Occipital lobe (tissue), 3 donors: ENCODE measurements at places on chromosomes 3 and 15.
A peak's percentile ranks its signal among the peaks of the same experiment; 100 is the strongest.

GRCh38 chr15:74823324-74823723 is 3.1 kb upstream of the CPLX3 start:
- no peak for DNase-seq

DNA sequence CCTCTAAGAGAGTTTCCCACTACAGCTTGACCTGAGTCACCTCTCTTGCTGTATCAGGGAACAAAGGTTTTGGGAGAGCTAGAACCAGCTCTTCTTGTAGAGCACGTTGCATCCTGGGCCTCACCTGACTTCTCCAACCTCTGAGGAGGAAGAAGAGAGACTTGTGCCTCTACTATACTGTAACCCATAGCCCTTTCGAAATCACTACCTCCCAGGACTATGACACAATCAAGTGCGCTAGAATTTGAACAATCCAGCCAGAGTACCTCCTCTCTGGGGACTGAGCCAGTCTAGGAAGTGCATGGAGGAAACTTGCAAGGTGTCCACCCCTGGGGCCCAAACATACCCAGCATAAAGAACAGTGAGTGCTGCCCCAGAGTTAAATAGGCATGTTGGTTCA is 192.8 kb upstream of the BHLHE40 start:
- no peak for DNase-seq

- DNase-seq: no peak
Observed at GRCh38 chr3:111820651-111821050, 38.4 kb upstream of the PHLDB2 start.

DNA sequence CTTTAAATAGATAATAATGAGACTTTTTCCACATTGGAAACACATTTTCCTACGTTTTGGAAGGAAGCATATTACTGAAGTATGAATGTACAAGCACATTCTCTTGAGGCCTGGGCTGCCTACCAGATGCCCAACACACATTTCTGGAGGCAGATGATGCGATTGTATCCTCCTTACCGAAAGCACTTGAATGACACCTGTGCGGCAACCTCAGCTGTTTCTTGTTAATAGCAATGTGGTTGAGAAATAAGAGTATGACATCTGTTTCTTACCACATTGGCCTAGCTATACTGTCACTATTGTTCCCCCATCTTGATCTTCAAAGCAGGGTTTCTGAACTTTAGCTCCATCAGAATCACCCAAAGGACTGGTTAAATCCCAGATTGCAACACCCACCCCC is 84.8 kb downstream of the ARPP21 start:
- no peak for DNase-seq

GRCh38 chr3:184766555-184767261 is 45.3 kb upstream of the VPS8 start:
- DNase-seq: no peak

DNA sequence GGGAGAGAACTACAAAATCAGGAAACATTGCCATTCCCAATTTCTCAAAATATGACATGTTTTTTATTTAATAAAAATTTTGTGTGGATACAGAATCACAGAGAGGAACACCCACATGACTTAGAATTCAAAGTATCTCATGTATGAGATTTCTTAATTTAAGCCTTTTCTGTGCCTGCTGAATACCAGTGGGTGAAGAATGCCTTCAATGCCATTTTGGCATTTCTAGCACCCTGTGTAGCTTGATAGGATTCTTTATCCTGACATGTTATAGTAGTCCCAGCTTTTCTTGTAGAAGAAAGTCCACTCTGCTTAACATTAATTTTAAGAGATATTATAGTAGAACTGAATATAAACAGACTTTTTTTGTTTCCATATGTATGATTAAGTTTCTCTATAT is 3.1 kb upstream of the SLMAP start:
- no peak for DNase-seq

DNA sequence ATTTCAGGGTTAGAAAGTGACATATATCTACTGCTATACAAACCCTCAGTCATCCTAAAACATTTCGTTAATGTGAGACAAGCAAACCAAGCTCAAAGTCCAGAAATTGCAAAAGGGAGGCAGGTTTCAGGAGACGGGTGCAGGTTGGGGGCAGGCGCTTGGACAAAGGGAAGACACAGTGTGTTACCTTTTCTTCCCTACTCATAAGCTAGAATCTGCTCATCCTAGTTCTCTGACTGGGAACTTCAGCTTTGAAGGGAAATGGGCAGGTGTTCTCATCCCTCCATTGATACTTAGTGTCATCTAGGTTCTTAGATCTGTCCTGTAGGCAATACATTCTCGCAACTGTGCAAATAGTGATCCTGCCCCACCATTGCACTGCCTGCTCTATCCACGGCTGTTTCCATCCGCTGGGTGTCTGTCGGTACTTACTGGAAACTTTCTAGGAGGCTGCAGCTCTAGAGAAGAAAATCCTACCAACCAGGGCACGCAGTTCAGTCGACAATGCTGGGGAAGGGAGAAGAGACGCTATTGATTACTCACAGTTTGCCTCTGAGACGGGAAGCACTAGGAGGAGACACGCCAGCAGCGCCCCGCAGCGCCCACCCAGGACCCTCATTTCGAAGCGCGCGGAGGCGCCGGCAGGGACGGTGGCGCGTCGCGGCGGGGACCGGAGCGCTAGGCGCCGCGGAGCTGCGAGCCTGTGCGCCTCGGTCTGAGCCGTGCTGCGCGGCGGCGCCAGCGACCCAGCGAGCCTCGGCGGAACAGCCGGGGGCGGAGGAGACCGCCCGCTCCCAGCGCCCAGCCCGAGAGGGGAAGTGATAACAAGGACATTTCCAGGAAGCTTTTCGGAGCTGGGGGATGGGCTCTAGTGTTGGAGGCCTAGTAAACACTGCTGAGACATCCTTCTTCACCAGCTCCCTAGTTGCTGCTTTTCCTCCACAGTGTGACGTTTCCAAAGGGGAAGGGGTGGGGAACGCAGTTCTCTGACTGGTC is at the start of gene PROS1:
Gene PROS1, minus strand, starts transcription at position 766 of the 996 bp plus-strand sequence. Its CDS starts 147 bp downstream, at position 619.
- peak; percentile 57 for DNase-seq

- DNase-seq: no peak
Observed at GRCh38 chr15:89999676-90000185, 1.4 kb upstream of the ZNF710 start.

DNA sequence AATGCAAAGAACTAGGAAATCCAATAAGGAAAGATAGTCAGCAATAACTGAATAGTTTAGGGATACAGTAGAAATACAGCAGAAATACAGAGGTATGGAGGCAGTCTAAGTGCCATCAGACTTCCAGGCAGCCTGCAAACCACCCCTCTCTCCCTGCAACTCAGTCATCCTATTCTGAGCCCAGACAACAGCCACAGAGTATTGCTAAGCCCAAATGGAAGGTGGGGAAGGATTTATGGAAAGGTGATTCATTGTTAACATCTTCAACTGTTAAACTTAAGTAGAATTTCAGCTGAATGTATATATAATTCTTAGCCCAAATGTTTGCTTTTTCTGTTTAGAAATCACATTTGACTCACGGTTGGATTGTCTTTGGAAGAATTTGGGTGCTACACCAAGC is 300.4 kb downstream of the RBMS3 start:
- DNase-seq: no peak

- DNase-seq: no peak
Observed at GRCh38 chr3:183586477-183586876, 31.0 kb upstream of the KLHL6 start.

DNA sequence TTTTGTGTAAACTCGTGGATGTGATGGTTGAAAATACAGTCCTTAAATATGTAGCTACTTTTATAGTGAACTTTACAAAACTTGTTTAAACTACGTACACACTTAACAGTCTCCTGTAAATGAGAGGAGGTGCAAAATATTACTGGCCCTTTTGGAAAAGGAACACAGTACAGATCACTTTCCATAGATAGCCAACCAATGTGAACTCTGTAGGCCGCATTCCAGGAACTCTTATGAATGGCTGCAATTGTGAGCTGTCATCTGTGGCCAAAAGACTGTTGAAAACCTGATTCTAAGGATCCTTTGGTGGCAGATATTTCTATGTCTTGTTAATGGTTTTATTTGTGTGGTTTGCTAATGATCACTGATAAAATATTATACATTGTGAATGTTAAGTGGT is 6.2 kb downstream of the TSC22D2 start:
- DNase-seq: peak; percentile 25

GRCh38 chr3:125513490-125514115 is 6.4 kb downstream of the SNX4 start:
- no peak for DNase-seq

DNA sequence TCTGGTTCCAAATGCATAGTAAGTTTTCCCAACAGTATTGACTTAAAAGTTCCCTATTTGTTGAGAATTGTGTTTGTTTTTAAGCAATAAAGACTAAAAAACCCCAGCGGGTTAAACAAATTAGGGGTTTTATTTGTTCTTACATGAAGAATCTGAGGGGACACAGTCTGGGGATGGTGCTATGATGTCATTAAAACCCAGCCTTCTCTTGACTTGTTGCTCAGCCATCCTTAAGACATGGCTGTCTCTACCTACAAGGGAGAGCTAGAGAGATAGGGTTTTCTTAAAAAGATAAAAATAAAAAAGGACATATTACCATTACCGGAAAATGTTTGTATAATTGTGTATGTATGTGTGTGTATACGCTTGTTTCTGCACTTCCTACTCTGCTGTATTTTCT is 11.7 kb upstream of the ARL14 start:
- DNase-seq: no peak

DNA sequence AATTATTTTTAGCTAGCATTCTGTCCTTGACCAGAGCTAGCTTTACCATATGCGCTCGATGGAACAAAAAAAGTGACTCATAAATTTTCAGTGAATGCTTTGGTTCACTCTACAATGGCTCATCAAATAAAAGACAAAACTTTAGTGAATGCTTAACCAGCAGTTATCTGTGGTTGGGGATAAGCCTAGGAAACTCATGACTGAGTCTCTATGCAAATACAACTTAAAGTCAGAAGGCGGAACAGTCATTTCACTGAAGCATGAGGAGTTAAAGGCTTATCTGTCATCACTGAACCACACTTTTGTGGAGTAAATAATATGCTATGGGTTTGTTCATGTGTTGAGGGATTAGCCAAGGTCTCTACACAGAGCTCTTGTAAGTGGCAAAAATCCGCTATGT is 308.4 kb downstream of the SQOR start:
- no peak for DNase-seq

GRCh38 chr3:126737527-126737926 is 33.5 kb downstream of the CHCHD6 start:
- DNase-seq: no peak

- no peak for DNase-seq
Observed at GRCh38 chr15:72307026-72307425, 12.9 kb downstream of the CELF6 start.

- DNase-seq: no peak
Observed at GRCh38 chr3:135706758-135707375, 258.7 kb upstream of the PPP2R3A start.
